ENCODE measurements at places on chromosomes 16 and 17. TPM values are rescaled to one million over a fixed set of nuclear protein-coding genes. Genes with fewer than 3 reads are reported as not detected.

UMOD gene
- not detected for total RNA-seq

GRCh38 chr16:85664580-85665372 is 24.0 kb downstream of the GINS2 start:
- no peak for DNase-seq

DNA sequence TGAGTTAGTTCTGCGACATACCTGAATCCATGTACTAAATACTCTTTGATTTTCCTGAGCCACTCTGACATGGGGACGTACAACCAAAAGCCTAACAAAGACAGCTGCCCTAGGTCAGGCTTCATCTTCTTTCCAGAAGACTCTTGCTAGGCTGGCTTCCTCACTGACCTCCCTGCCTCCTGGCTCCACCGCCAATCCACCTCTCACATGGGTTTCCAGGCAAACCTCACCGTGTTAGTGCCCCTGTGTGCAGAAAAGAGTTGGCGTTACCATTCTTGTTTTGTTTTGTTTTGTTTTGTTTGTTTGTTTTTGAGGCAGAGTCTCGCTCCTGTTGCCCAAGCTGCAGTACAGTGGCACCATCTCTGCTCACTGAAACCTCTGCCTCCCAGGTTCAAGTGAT is 135.3 kb downstream of the WSCD1 start:
- no peak for DNase-seq

- no peak for DNase-seq
Observed at GRCh38 chr17:9120471-9120870, 99.2 kb downstream of the NTN1 start.

DNA sequence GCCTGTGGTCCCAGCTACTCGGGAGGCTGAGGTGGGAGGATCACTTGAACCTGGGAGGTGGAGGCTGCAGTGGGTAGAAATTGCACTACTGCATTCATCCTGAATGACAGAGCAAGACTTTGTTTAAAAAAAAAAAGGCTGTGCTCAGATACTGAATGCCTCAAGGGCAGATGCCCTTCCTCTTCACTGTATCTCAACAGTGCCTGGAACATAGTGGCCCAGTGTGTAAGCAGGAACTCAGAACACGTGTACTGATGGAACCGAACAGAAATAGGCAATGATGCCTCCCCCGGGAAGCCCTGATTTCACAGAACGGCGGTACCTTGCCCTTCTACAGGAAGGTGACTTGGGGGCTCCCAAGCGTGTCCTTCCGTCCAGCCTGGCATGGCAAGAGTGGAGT is 46.8 kb downstream of the PLXDC1 start:
- DNase-seq, result no peak
